Muscle of back (tissue), 13 donors: ENCODE measurements at places on chromosomes 5 and 9. TPM values are rescaled to one million over a fixed set of nuclear protein-coding genes. Genes with fewer than 3 reads are reported as not detected.

- DNase-seq: no peak
These were observed 115.9 kb downstream of the CDC42SE2 start for GRCh38 chr5:131379723-131380122.

DNA sequence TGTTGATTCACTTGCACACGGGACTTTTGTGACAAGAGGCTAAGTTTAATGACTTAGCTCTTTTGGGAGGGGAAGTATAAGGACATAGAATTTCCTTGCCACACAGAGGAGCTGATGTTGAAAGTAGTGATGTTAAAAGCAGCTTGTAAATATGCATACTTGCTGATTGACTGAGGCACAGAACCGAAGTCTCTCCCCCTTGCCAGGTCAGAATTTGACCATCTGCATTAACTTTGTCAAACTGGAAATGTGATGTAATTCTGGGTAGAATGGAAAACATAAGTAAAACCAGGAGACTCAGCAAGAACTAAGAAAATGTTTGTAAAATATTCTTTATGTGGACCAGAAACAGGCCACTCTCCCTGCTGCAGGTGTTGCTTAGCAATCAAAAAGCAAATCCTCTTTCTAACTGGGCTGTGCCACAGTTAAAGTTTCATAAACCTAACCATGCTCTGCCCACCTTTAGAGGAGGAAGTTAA lies 284.2 kb downstream of the NR3C1 start:
- DNase-seq: no peak

DNA sequence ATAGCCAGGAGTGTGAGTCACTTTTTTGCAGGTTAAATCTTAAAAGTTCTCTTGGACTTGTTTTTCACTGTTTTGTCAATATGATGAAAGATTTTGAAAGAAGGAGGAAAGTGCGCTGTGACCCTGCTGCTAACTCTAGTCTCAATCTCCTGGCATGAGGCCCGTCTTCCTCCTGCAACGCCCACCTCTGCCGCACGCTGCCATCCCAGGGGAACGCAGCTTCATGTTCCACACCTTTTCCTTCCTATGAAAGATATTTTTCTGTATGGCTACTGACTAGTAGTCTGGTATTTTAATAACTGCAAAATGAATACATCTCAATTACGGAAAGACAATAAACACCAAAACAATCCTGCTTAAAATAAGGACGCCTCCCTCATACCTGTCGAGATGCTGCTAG lies 8.3 kb downstream of the PPIC start:
- no peak for DNase-seq

The PDE6A gene
- 0.05 TPM for polyA plus RNA-seq

The CCDC180 gene
- polyA plus RNA-seq: 4.4 TPM
